ENCODE measurements at places on chromosomes 4 and X.

DNA sequence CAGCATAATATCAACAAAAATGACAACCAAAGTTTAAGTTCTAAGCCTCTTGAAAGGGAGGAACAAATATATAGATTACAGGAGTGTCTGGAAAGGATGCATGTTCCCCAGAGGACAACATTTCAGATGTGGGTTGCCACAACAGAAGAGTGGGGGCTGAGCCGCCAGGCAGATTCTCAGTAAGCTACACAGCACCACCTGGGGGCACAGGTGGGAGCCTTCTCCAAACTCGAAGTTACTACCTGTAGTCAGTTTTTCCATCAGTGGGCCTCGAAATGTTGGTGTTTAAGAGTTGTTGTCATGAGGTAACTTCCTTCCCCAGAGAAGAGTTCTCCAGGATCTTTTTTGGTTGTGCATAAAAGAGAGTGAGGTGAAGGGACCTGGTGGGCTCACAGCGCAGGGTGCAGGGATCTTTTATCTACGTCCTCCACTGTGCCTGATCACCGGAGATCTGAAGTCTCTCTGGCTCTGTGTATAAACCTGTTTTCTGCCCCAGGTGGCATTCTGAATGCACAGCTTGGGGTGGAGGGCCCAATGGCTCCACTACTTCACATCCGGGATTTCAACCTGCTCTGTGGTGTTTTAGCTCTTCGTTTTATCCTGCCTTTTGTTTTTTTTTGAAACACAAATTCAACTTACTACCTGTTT, 58.4 kb upstream of the STS start:
- DNase-seq: no peak

DNA sequence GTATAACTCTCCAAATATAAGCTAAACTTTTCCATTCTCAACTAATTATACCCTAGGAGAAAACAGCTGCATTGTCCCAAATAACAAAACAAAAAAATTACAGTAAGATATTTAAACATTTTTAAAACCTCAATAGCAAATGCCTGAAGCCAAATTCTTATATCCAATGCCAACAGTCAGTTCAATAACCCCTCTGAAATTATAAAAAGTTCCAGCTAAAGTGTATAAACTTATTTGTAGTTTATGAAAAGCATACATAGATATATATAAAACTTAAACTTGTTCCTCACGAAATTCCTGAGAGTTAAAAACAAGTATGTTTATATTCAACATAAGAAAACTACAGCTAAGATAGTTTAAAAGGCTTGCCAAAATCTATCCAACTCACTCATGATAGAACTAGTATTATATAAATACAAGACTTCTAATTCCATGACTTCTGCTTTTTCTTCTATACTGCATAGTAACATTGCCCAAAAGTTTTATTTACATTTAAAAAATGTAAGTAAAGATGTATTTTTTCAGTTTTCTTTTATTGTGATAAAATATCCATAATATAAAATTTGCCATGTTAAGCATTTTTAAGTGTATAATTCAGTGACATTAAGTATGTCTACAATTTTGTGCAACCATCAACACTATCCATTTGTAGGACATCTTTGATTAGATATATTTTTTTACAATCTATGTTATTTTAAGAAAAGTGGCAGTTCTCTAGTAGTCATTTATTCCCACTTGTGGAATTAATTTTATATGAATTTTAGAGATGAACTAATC, 72.8 kb downstream of the PPA2 start:
- DNase-seq: no peak

GRCh38 chrX:119692191-119693039, 553 bp downstream of the SEPTIN6 start:
- no peak for DNase-seq

DNA sequence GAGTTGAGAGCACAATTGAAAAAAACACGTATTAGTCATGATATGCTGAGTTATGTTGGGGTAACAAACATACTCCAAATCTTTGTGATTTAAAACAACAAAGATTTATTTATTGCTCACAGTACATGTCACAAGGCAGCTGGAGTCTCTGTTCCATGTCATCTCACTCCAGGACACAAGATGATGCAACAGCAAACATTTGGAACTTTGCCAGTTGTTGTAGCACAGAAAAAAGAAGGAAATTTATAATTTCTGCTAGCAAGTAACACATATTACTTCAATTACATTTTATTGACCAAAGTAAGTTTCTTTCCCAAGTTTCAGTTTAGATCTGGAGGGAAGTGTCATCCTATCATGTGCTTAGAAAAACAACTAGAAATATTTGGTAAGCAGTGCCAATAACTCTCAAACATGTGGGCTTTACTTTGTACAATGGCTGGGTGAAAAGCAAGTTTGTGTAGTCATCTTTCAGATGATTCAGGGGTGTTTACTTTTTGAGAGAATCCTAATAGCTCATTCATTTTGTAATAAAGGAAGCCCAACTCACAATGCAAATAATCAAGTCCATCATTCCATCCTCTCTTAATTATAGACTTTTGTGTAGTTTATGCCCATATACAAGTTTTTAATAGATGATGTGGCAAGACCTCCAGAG, 452.3 kb downstream of the ZIC3 start:
- no peak for DNase-seq

- DNase-seq: no peak
Observed at GRCh38 chr4:666436-666810, 7.7 kb downstream of the ATP5ME start.

DNA sequence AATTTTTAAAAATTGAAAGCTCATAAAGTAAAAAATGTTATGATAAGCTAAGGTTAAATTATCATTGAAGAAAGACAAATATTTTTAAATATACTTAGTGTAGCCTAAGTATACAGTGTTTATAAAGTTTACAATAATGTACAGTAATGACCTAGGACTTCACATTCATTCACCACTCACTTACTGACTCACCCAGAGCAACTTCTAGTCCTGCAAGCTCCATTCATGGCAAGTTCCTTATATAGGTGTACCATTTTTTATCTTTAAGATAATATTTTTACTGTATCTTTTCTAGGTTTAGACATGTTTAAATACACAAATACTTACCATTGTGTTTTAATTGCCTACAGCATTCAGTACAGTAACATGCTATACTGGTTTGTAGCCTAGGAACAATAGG, 112.3 kb upstream of the RADX start:
- no peak for DNase-seq

GRCh38 chrX:134692233-134692632, 34.0 kb upstream of the PLAC1 start:
- no peak for DNase-seq

DNA sequence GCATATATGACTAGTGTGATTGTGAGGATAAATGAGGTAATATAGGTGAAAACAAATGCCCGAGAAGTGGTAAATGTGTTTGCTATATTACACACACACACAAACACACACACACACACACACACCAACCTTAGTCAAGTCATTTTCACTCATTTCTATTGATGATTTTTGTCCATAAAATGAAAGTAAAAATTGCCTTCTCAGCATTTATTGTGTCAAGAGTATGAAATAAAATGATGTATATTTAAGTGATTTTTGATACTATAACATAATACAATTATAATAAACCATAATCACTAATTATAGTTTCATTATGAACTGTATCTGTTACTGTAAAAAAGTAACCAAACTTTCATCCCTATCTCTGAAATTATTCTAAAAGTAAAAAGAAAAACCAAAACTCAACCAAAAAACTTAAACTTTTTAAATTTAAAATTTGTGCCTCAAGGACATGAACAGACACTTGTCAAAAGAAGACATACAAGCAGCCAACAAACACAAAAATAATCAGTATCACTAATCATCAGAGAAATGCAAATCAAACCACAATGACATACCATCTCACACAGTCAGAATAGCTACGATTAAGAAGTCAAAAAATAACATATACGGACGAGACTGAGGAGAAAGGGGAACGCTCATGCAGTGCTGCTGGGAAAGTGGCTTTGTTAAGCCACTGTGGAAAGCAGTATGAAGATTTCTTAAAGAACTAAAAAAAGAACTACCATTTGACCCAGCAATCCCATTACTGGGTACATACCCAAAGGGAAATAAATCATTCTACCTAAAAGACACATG, 601.0 kb downstream of the TMA16 start:
- DNase-seq: no peak

GRCh38 chrX:25144043-25144940, 128.5 kb upstream of the ARX start:
- no peak for DNase-seq

DNA sequence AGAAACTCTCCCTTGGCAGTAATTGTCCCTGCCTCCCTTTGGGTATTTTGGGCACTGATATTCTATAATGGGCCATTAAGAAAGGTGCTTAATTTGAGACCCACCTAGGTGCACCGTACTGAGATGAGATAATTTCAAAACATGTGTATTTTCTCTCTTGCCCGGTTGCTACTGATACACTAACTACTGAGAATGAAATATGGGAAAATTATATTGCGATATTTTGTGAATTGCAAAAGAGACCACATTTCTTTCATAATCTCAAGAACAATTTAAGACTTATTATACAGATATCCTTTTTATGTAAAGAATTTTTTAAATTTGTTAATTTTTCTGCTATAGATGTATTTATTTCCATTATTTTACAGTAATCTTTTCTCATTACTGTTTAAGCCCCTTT, 284.9 kb downstream of the ADGRL3 start:
- DNase-seq: no peak

DNA sequence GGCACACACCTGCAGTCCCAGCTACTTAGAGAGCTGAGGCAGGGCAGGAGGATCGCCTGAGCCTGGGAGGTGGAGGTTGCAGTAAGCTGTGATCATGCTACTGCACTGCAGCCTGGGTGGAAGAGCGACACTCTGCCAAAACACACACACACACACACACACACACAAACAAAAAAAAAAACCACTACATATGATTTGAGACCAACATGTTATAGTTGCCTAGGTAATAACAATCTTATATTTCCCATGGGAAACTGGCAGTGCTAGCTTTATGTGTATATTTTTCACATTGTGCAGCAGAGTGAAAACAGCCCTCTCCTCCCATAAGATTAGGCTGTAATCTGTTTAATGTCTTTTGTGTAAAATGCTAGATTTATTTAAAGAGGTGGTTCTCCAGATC, 3.1 kb upstream of the FAM241A start:
- DNase-seq: no peak

- no peak for DNase-seq
Observed at GRCh38 chrX:47327902-47328301, 42.5 kb upstream of the ZNF157 start.

GRCh38 chr4:185183622-185184281, 20.0 kb downstream of the CFAP97 start:
- no peak for DNase-seq

DNA sequence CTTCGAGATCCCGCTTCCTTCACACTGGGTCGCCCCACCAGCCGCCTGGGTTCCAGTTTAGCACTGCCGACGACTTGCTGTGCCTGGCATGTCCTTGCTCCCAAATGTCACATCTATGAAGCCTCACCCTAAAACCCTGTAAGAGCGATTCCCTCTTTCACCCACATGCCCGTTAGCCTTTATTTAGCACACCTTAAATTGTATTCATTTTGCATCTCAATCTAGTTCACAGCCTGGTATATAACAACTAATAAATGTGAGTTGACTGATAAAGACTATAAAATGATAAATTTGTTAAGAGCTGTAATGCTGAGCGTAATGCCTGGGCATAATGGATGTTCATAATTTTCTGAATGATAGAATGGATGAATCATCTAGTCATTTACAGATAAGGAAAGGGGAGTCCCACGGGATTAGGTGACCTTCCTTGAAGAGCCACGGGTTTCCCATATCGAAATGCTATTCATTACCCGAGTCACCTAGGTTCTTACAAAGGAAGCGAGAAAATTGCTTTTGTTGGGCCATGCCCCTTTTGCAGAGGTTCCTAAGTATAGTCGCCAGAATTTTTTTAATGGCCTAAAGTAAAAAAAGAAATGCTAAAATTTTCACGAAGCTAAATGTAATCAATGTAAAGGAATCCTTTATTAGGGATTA, 1.1 kb upstream of the AP1S2 start:
- DNase-seq: peak; percentile 7

DNA sequence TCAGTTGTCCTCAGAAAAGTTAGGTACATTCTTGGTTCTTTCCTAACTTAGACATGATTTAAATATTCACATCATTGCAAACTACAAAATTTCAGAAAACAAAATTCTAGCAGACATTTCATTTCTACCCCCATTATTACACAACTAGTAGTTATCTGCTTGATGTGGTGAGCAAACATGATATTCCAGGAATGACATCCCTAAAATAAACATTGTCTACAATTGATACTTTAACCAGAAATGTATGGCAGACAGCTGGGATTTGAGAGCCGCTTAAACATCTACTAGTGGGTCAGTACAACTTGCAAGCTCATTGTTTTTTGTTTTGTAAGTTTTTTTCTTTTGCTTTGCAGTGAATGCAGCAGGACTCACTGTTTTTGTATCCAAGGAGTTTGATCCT, 32.1 kb upstream of the AMBN start:
- no peak for DNase-seq

GRCh38 chr4:71429106-71429505, 90.3 kb downstream of the SLC4A4 start:
- no peak for DNase-seq

- DNase-seq: no peak
Observed at GRCh38 chr4:163542275-163542674, 47.8 kb downstream of the TMA16 start.

- no peak for DNase-seq
Observed at GRCh38 chrX:70769659-70770227, 138.8 kb downstream of the TEX11 start.

- no peak for DNase-seq
Observed at GRCh38 chr4:171785388-171785787, 27.8 kb upstream of the GALNTL6 start.

DNA sequence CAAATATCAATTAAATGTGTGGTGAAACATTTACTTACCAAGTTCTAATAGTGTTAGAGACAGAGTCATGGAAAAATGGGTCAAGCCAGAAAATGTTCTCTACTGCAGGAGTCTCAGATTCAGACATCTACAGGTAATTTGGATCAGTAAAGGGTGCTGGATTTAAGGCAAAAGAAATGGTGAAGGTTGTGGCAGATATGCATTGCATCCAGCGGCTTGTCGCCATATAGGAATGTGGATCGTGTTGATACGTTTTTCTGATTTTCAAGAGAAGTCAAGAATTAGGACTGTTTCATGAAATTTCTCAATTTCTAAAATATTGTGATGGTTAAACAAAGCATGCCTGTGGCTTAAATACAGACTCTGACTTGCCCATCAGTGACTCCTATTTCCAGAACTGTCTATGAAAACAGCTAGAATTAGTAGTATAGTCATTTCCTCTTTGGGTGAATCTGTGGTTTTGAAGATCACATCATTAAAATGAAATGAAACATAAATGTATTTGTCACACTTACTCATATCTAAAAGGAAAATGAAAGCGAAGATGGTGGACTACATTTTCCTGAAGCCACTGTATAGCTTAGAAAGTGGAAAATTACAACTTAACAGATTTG, 110.1 kb upstream of the VEGFC start:
- DNase-seq: no peak

- DNase-seq: no peak
Observed at GRCh38 chrX:19750783-19751467, 136.5 kb downstream of the SH3KBP1 start.

DNA sequence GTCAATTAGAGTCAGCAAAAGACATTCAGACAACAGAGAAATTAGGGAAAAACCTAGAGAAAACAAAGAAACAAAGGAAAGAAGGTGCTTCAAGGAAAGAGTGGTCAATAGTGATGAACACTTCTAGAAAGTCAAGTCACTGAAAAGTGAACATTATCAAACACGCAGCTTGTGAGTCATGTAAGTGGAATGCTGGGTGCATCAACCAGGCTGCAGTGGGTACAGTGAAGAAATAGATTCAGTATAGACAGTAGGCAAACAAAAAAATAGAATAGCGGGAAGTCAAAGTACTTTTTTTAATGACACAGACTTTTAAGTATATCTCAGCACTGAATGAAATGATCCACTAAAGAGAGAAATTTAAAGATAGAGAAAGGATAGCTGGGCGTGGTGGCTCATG, 245.8 kb downstream of the ARHGAP24 start:
- DNase-seq: no peak
